ENCODE measurements at places on chromosomes 12 and 14.

- ATAC-seq: no peak
Observed at GRCh38 chr12:104816845-104817503, 141.1 kb downstream of the SLC41A2 start.

DNA sequence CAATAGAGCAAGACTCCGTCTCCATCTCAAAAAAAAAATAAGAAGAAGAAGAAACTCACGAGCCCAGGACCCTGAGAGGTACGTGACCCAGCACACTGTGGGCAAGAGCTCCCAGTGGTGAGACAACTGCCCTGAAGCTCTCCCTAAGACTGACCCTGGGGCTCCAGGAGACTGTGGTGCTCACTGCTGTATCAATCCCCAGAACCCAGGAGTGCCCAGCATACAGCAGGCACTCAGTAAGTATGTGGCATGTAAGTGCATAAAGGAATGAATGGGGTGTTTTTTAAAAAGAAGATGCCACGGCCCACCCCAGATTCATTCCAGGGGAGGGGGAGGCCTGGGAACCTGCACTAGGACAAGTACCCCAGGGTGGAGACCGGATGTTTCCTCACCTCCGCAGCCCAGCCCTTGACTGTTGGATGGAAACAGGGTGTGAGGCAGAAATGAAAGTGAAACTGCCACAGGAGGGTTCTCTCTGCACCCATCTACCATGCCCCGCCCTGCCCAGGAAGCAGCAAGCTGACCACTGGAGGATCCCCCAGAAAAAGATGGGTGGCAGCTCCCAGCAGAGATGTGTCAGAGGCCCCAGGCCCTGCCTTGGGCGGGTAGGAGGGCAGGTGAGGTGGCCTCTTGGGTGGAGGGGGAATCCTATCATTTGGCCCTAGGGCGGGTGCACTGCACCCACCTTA lies 12.2 kb downstream of the ITPK1 start:
- ATAC-seq: peak; percentile 98

- no peak for ATAC-seq
Observed at GRCh38 chr14:39977198-39977597, 545.0 kb upstream of the FBXO33 start.

GRCh38 chr12:130203151-130203550 lies 40.9 kb downstream of the FZD10 start:
- ATAC-seq: no peak

DNA sequence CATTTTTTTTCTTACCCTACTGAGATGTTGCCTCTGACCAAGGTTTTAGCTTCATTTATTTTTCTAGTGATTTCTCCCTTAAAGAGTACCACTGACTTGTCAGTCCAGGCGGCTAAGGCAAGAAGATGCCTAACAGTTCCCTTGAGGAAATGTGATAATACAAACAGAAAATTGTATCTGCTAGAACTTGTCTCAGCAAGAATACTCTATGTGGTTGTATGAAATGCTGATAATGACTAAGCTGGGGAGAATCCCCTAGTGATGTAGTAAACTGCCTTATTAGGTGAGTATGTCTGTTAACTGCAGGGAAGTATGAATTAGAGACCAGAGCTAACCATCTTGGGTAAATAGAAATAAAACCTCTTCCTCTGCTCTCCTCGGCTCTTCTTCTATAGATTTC lies 6.7 kb downstream of the C12orf54 start:
- ATAC-seq: peak; percentile 98

DNA sequence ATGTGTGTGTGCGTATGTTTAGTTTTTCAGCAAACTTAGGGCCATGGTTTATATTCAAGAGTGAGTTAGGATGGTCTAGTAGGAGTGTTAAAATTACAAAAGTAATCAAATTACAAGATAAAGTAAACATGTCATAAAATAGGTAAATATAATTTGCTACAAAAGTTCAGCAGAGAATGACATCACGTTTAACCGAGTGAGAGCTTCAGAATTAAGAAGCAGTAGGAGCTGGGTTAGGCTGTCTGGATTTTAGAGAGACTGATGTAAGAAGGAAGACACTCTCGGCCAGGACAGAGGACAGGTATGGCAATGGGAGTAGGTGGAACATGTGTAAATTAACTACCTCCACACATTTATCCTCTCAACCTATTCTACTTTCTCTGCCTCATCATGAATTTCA lies 11.6 kb upstream of the MGST1 start:
- ATAC-seq: no peak

DNA sequence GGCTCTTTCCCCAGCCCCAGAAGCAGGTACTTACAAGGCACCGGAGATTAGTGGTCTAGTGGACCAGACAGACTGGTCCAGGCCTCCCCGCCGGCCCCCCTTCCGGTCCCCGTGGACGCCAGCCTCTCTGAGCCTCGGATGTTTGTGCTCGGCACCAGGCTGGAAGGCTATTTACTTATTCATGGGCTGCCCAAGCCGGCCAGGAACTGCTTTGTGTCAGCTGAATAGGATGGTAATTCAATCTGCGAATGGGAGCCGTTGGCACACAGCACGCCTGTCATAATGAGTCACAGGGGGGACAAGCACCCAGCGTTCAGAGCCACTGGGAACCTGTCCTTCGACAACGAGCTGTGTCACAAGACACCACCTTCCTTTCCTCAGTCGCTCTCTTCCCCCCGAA lies 82.3 kb downstream of the RIMBP2 start:
- ATAC-seq: no peak

- no peak for ATAC-seq
Observed at GRCh38 chr12:38490073-38490472, 173.5 kb downstream of the ALG10B start.

DNA sequence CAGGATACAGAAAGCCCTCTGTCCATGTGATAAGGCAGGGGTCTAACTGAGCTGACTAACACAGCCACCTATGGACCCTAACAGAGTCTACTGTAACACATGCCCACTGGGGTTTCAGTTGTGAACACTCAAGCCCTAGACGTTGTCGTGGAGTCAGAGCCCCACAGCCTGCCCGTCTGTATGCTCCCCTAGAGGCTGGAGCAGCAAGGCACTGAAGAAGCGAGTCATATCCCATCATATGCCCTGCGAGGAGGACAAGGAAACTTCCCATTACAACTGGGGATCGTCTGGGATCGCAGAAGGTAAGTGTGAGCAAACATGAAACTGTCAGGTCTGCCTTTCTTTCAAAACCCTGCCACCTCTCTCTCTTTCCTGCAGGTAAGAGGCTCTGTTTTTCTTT lies 138.1 kb downstream of the GPR65 start:
- ATAC-seq: peak; percentile 28

DNA sequence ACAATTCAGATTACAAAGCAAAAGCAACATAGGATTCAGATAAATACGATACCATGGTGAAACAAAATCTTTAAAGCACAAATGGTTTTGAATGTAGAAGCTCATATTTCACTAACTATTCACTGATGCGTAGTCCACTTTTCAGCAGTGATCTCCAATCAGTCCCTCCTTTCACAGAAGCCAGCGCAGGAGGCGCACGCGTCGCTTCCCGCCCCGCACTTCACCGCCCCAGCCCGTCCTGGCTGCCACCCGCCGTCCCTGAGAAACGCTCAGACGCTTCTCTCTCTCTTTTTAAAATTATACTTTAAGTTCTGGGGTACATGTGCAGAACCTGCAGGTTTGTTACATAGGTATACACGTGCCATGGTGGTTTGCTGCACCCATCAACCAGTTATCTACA lies 19.8 kb upstream of the CHFR start:
- ATAC-seq: no peak

- no peak for ATAC-seq
Observed at GRCh38 chr14:51014086-51014485, 69.8 kb upstream of the PYGL start.

GRCh38 chr12:6613776-6614512 lies 6.8 kb upstream of the CHD4 start:
- peak; percentile 25 for ATAC-seq

- ATAC-seq: no peak
Observed at GRCh38 chr12:32569259-32569658, 109.8 kb upstream of the DNM1L start.

- no peak for ATAC-seq
Observed at GRCh38 chr14:76421662-76422061, 45.7 kb downstream of the ESRRB start.

- ATAC-seq: no peak
Observed at GRCh38 chr12:53101931-53102781, 1.1 kb upstream of the SOAT2 start.

- no peak for ATAC-seq
Observed at GRCh38 chr14:71536015-71536740, 396.1 kb upstream of the RGS6 start.

DNA sequence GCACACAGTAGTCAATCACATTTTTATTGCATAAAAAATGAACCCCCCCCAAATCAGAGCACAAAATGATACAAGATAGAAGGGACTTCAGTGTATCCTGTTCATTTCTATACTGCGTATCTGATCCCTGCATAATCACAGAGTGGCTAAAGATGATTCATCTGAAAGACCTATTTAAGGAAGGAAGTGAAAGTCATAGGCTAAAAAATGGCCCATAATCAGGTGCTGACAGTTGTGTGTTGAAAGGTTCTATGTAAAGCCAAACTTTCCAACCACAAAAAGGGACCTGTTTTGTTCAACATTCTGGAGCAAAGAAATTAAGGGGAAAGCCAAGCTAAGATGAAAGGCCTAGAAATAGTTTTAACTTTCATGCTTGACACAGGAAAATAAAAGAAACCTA lies 147.8 kb upstream of the ATP2B1 start:
- ATAC-seq: peak; percentile 87

- ATAC-seq: peak; percentile 64
Observed at GRCh38 chr14:100747021-100747586, 20.4 kb downstream of the DLK1 start.

DNA sequence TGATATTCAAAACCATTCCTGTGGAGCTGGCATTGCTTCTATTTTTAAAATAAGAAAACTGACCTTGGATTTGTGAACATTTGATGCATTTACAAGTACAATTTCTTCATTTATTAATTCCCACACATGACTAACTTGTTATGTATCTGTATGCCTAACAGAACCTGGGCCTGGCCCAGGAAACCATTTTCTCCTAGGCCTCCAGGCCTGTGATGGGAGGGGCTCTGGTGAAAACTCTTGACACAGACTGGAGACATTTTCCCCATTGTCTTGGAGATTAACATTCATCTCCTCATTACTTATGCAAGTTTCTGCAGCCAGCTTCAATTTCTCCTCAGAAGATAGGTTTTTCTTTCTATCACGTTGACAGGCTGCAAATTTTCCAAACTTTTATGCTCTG lies 42.0 kb downstream of the GLIPR1L2 start:
- ATAC-seq: no peak

DNA sequence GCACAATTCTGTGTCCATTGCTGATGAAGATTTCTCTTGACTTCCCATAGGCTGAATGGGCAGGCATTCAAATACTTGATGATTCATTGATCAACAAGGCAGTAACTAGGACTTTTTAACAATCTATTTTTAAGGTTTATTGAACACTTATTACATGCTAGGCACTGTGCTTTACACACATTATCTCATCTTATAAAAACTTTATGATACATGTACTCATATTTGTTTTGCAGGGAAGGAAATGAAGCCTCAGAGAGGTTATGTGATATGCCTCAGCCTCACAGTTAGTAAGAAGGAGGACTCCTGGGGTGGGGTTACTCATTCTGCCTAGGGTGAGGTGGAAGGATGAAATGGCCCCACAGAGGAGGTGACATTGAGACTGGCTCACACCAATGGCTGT lies 12.9 kb upstream of the EMP1 start:
- ATAC-seq: peak; percentile 63

- ATAC-seq: no peak
Observed at GRCh38 chr12:65845751-65846537, 21.7 kb downstream of the HMGA2 start.

DNA sequence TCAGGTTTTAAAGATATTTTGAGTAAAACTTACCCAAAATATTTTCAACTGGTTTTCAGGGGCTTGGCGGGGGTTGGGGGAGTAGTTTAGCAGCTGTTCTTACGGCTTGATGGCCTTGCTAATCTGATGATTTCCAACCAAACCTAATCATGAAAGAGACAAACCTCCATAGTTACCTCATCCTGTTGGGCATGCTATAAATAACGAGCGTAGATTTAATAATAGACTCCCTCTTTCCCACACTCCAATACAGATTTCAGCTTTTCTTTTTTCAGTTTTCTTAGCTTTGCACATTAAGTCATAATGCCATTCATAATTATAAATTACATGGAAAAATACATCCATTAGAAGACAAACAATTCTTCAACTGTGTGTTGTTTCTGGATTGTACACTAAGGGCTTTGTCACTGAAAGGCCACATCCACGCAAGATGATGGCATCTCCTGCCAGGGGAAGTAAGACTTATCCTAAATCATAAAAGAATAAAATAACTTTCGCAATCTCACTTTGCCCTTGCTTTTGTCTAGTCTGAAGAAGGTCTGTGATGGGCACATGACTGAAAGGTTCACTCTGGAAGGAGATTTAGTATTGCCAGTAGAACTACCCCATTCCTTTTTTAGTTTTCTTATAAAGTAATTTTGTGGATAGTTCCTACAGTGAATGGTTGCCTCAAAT lies 23.2 kb downstream of the ITPR2 start:
- no peak for ATAC-seq

DNA sequence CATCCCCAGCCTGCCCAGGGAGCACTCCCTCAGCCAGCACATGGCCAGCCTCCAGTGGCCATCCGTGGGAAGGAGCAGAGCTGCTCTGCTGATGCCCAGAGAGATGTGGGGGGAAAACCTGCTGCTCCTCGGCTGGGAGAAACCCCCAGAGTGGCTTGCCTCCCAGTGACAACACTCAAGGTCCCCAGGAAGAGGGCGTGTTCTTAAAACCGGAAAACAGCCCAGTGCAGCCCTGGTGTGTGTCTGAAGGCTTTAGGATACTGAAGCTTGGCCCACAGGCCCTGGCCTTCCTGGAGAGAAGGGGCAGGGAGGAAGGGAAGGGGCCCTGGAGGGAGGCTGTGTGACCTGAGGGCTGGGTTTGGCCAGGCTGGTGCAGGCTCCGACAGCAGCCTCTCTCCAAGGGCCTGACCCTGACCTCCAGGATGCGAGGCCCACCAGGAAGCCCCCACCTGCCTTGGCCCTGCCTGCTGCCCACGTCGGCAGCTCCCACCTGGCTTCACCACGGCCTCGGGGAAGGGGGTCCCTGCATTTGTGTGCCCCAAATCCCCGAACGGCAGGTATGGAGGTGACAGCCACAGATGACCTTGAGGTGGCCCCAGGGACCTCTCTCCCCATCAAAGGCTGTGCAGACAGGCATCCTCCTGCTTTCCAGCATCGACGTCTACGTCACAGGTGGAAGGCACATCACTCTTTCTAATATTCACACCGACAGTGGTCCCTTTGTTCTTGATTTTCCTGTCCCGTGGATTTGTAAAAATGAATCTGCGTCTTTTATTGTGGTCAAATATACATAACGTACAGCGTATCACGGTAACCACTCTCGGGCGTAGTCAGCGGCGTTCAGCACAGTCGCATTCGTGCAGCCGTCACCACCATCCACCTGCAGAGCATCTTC lies 190.0 kb upstream of the C14orf180 start:
- peak; percentile 19 for ATAC-seq

DNA sequence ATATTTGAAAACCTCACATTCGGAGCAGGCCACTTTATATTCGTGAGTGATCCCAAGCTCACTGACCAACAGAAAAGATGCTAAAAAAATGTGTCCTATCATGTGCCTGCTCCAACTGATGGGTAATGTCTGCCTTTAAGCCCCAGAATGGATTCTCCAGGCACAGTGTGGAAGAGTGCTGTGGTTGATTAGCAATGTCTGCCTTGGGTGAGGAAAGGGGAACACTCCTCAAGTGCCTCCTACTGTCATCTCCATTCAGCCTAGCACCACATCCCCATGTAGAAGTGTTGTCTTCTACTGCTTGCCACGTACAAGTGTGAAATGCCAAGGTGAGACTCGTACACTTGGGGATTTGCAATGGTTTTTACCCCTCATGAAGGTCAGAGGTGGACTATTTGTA lies 199.3 kb downstream of the SLC41A2 start:
- ATAC-seq: no peak
